Skin of body (tissue), 3 donors: ENCODE measurements at places on chromosomes 5 and 9.

DNA sequence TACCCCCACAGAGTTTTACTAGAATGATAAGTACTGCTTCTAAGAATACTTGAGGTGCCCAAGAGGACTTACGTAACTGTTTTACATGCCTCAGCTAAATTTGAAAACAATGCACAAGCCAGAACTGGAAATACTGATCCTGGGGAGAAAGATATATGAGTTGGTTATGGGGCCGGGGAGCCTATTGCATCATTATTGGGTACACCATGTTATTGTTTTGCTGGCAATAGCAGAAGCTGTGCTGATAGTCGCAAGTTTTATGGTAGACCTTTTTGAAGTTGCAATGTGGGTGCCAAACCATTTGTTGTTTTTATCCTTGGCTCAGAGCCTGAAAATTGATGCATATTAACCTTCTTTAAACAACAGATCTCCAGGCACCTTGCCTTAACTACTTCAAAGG lies 108.4 kb upstream of the DHFR start:
- no peak for DNase-seq

GRCh38 chr5:158727136-158727535 lies 372.6 kb downstream of the EBF1 start:
- DNase-seq: no peak

- no peak for DNase-seq
These were observed 42.6 kb downstream of the MLLT3 start for GRCh38 chr9:20579524-20580314.

GRCh38 chr9:81116340-81117137 lies 572.8 kb downstream of the TLE1 start:
- no peak for DNase-seq

- DNase-seq: no peak
These were observed 1.9 kb downstream of the LRRC14B start for GRCh38 chr5:192970-193831.

GRCh38 chr5:133730866-133731265 lies 118.5 kb upstream of the FSTL4 start:
- DNase-seq: no peak

DNA sequence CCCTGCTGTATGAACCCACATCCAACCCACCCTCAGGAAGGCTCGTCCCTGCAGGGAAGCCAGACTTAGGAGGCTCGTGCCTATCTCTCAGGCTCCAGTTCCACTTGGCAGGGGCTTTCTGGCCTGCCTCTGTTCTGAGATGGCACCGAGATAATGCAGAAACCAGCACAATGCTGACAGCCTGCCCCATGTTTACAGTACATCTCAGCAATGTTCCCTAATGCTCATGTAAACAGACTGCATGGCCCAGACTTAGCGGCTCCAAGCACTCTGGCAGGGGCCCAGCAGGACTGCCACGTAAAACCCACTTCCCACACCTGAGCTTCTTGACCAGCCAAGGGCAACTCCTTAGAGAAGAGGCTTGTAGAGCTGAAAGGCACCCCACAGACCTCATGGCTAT lies 499.5 kb upstream of the BRINP1 start:
- DNase-seq: no peak

DNA sequence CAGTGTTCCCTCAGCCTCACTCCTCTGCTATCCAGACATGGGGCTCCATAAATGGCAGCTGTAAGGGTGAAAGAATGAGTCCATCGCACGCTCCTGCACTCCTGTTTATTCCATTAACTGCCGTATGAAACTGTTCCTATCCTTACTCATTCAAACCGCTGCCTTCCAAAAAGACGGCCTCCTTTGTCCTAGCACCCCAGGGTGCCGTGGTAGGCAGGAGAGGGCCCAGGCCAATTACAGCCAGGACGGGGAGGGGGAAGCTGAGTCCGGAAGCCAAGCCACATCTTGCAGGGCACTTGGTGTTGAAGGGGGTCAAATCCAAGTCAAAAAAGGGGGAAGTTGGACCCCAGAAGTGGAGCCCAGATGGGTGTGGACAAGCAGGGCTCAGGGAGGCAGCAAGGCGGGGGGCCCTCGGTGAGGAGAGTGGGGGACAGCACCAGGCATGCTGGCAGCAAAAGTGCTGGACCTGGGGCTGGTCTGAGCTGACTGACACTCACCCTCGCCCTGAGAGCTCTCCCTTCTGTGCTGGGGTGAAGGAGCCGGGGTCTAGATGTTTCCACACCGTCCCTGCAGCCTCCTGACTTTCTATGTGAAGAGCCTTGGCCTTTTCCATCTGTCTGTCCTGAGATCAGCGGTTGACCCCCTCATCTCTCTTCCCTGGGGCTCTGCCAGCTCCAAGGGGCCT lies 63.3 kb downstream of the COL23A1 start:
- DNase-seq: no peak

- no peak for DNase-seq
These were observed 59.2 kb downstream of the CDH18 start for GRCh38 chr5:19928562-19929421.
